ENCODE measurements at places on chromosomes 2 and 18.

DNA sequence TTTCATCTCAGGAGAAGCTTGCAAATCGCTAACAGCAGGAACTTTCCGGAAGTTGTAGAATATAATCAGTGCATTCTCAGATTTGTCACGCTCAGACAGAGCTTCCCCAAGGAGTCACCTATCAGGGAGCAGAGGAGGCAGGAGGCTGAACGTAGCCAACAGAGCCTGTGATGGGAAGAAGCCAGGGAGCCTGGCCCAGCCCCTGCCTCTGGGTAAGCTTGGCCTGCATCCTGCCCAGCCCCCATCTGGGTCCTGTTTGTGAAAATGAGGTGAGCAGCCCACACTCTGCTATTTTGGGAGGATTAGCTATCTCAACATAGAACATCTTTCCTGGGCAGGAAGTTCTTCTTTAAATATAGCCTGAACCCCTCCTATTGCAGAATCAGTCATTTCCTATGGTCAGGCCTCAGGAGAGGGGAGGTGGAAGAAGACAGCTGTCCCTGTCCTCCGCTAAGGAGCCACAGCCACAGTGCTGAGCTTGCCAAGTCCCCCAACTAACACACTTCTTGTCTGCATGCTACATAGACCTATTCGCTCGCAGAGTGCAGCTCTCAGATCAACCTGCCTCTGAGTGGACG lies 19.2 kb upstream of the PKDCC start:
- no peak for DNase-seq

DNA sequence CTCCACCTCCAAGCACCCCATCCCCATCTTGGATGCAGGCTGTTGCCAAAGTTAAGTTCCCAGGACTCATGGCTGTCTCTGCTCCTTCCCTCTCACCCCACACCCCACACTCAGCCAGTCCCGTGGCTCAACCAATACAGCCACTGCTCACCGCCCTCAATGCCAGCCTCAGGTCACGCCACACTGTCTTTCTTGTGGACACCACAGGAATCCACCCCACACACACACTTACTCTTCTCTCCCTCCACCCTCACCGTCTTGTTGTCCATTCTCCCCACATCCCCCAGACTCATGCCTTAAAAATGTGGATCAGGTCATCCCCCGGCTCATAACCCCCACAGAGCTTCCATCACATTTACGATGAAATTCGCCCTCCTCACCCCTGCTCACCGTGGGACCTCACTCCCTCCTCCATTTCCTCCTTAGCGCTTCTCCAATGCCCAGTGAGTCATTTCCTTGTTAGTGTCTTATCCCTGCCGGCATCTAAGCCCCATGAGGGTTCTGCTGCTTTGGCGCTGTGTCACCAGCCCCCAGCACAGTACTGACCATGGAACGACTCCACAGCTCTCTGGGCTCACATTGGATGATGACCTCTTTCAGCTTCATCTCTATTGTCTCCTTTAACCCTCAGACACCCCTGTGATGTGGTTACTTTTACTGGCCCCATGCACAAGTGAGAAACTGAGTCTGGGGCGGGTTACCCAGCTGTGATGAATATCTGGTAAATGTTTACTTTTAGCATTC lies 13.8 kb downstream of the MLPH start:
- DNase-seq, result peak; percentile 99

DNA sequence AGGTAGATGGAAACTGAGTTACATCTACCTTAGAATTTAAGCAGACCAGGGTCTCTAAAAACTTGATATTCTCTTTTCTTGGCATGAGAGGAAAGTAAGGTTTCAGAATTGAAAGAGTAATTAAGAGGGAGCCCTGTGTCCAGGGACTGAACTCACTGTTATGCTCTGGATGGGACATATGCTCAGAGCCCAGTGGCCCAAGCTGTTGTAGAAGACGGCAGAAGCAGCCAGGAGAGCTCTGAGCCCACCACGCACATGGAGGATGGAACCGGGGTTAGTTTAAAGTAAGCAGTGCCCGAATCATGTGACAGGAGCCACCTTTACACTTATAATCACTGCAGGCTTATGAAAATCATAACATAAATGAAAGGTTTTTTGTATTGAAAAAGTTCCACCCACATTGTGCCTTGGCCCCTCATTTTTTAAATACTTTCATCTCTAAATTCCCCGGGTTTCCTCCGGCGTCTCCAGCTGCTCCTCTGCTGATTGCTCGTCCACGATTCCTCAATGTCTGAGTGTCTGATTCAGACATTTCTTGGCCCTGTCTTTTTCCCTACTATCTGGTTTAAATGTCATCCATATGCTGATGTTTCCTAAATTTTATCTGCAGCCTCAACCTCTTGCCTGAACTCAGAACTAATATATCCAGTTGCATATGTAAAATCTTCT lies 36.1 kb upstream of the SPTBN1 start:
- no peak for DNase-seq

GRCh38 chr18:54284535-54284934 lies 15.2 kb downstream of the POLI start:
- no peak for DNase-seq

DNA sequence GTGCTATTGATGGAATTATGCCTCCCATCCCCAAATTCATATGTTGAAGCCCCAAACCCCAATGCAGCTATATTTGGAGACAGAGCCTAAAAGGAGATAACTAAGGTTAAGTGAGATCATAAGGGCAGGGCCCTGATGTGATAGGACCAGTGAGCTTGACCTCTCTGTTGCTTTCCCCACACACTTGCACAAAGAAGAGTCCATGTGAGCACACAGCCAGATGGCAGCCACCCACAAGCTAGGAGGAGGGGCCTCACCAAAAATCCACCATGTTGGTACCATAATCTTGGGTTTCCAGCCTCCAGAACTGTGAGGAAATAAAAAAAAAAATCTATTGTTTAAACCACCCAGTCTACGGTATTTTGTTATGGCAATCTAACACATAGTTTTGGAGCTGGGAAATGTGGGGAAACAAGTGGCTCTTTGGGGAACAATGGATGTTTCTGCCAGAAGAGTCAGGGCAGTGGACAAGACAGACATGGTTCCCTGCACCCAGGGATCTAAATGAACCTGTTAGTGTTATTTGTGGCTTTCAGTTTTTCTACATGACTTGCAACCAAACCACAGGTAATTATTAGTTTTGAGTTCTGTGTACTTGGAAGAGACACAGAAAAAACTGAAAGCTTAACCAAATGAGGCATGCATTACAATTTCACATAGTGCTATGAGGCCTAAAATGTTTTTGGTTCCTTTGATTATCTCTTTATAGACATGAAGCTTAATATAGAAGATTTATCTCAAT lies 259.1 kb downstream of the LTBP1 start:
- DNase-seq, result no peak

GRCh38 chr18:64019922-64020756 lies 50.3 kb downstream of the SERPINB8 start:
- no peak for DNase-seq

- DNase-seq, result no peak
These were observed 164.0 kb downstream of the MYO3B start for GRCh38 chr2:170341684-170342623.

GRCh38 chr2:237774811-237775553 lies 23.6 kb upstream of the RBM44 start:
- DNase-seq, result no peak

DNA sequence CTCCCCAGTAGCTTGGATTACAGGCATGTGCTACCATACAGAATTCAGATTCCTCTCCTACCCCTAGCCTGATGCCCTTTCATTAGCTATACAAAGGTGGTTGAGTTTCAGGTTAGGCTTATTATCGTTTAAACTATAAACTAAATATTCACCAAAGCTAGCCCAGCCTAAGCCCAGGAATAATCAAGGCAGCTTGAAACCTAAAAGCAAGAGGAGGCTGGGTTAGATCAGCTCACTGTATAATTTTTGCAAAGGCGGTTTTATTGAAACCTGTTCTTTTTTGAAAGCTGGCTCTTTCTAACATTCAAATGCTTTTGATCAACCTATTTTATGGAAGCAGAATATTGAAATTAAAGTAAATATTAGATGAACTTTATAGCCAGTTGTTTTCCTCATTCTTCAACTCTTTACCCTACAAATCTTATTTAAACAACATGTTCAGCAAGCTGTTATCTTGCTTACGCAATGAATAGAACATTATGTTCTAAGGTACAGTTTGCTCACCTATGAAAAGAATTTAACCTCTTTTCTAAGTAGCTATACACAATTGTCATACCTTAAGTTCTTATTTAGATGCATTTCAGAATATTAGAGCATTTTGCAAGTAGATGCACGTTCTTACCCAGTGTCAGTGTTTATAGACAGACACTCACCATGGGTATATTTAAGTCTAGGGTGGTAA lies 241.6 kb downstream of the NEDD4L start:
- no peak for DNase-seq

GRCh38 chr2:37323781-37324535 lies 675 bp downstream of the PRKD3 start:
- no peak for DNase-seq

DNA sequence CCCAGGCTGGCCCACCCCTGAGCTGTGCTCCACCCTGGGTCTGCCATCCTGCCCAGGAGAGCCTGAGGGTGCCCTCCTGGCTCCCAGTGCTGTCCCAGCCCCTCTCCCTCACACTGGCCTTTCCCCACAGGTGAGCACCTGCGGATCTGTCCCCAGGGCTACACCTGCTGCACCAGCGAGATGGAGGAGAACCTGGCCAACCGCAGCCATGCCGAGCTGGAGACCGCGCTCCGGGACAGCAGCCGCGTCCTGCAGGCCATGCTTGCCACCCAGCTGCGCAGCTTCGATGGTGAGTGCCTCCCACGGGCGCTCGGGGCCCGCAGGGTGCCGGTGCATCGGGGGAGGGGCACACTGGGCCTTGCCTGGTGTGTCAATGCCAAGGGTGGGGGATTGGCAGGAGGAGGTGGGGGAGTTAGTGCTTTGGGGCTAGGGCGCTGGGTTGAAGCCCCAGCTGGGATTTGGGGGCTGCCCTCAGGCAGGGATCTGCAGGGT lies 23.5 kb downstream of the GPC1 start:
- DNase-seq, result no peak

- no peak for DNase-seq
These were observed 176.8 kb downstream of the RTP5 start for GRCh38 chr2:242046206-242046826.

GRCh38 chr2:177758591-177759371 lies 313.8 kb downstream of the PDE11A start:
- no peak for DNase-seq

- DNase-seq, result no peak
These were observed 2.2 kb downstream of the INO80D start for GRCh38 chr2:206083602-206084438.

- DNase-seq, result no peak
These were observed 41.9 kb downstream of the RHOB start for GRCh38 chr2:20488782-20489181.

GRCh38 chr2:54402350-54402749 lies 53.8 kb upstream of the SPTBN1 start:
- no peak for DNase-seq

DNA sequence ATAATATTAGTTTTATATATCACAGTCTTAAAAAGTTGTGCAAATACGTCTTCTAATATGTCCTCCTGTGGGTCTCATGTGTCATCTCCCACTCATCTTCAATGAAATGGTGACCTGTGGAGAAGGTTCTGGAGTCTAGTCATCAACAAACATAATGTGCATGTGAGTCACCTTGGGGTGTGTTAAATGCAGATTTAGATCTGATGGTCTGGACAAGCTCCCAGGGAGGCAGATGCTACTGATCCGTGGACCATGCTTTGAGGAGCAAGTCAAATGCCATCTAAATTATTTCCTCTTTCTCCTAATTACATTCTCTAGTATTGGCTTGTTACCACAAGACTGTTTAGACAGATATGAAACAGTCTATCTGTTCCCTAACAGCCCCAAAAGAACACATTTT lies 210.9 kb downstream of the CD226 start:
- DNase-seq, result no peak

- no peak for DNase-seq
These were observed 120.9 kb upstream of the DLX2 start for GRCh38 chr2:172223601-172224054.

DNA sequence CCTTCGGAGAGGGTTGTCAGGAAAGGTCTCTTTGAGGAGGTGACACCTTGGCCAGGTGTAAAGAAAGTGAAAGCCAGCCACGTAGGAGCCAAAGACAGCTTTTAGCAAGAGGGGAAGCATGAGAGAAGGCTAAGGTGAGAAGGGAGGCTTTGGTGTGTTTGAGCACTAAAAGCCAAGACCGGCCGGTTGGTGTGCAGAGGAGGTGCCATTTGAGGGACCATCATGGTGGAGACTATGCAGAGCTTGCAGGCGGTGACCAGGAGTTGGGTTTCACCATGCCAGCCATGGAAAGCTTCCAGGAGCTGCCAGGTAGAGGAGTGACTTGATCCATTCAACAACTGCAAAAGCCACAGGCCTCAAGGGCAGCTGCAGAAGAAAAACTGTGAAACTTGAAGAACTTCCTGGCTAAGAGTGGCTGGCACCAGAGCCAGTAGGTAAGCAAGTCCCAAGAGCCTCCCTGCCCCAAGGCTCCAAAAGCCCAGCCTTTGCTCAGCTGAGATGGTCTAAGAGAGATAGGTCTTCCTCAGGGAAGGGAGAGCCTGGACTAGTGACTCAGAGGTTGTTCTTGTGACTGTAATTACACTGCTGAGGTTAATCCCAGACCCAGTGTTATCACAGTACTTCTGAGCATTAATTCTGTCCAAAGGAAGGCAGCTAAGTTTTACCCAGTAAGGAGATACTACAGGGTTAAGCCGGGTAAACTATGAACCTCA lies 319.0 kb downstream of the BCL11A start:
- no peak for DNase-seq

GRCh38 chr18:57134618-57135135 lies 12.2 kb upstream of the BOD1L2 start:
- peak; percentile 0 for DNase-seq

GRCh38 chr2:144154205-144154604 lies 365.7 kb downstream of the ZEB2 start:
- no peak for DNase-seq

DNA sequence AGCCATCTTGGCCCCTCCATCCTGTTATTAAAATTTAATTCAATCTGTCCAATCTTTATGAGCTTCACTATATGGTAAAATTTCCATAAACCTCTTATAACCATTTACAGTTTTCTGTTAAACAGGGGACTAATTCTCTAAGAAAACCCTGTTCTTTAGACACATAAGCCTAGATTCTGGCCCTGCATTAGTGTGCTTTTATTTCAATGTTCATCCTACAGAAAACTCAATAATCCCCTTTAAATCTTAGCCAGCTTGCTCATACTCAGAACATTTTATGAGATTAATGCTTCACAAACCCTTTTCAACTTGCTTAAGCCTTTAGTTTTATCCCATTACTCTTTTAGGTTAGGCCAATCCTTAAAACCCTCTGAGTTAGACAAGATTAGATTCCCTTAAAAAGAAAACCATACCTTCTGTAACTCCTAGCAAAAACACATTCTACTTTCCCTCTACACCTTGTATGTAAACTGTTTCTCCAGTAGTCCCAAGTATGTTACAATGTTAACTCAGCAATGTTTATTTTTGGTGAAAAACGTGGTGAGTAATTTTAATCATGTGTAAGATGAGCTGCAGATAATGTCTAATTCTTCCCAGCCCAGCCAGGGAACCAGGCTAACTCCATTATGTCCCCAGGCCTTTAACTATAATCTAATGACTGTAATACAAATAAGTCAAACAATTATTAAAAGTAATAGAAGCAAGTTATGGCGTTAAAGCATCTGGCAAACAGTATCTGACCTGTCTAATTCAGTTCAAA lies 1953.4 kb upstream of the LRRTM1 start:
- no peak for DNase-seq
